ENCODE measurements at places on chromosomes 7 and 10.

- DNase-seq = no peak
These were observed 50.8 kb downstream of the PHYHIPL start for GRCh38 chr10:59227136-59227673.

- no peak for DNase-seq
These were observed 59.4 kb upstream of the UCN3 start for GRCh38 chr10:5305374-5305773.

- DNase-seq = no peak
These were observed 165.5 kb downstream of the TCF7L2 start for GRCh38 chr10:113115556-113115955.

DNA sequence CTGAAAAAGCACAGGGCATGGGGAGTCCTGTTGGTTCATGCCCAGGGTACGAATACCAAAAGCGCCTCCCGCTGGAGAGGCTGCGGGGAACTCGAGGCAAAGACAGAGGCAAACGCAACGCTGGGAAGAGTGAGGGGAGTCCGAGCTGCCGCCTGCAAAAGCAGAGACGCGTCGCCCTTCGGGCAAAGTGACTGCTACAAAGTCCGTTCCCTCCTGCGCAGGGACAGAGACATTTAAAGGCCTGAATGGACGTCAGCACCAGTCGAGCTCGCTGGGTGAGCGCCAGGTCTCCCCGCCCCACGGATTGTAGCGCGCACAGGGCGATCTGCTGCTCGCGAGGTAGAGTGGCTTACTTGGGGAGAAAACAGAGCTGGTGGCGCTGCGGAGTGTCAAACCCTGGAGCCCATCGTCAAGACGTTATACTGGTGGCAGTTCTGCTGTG, 732.8 kb downstream of the ZWINT start:
- no peak for DNase-seq

DNA sequence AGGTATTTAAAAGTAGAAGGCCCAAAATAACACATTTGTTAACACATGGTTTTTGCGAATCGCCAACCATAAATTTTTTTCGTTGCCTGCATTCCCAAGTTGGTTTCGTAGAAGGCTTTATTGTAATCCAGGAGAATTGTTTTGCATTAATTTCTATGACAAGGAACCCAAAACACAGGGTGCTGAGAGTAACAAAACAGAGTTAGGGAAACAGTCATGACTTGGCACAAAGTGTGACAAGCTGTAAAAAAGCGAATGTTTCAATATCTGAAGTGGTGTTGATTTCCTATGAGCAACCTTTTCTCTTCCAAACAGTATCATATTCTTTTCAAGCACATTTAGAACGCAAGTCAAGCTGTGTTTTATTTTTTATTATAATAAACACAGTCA, 63.6 kb downstream of the C10orf67 start:
- DNase-seq = no peak

DNA sequence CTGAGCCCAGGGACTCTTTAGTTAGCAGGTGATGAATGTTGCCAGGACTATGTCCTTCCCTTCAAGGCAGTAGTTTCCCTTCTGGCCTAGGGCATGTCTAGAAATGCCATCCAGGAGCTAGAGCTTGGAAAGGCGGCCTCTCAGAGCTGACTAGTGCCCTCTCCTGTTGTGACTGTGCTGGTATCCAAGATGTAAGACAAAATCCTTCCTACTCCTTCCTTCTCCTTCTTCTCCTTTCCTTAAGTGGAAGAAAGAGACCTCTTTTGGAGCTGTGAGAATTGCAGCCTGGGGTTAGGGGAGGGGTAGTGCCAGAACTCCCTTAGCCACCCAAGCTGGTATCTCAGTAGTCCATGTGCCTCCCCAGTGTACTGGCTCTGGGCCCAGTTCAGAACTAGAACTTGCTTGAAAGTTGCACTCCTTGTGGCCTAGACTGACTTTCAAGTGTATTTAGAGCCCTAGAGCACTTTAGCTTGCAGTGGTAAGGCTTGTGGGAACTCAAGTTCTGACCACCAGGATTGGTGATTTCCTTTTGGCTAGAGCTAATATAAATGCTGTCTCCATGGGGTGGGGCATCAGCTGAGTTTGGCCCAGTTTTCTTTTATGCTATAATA, 118.8 kb downstream of the NPSR1 start:
- DNase-seq = no peak

- no peak for DNase-seq
These were observed 61.7 kb upstream of the PPIF start for GRCh38 chr10:79285315-79286197.

DNA sequence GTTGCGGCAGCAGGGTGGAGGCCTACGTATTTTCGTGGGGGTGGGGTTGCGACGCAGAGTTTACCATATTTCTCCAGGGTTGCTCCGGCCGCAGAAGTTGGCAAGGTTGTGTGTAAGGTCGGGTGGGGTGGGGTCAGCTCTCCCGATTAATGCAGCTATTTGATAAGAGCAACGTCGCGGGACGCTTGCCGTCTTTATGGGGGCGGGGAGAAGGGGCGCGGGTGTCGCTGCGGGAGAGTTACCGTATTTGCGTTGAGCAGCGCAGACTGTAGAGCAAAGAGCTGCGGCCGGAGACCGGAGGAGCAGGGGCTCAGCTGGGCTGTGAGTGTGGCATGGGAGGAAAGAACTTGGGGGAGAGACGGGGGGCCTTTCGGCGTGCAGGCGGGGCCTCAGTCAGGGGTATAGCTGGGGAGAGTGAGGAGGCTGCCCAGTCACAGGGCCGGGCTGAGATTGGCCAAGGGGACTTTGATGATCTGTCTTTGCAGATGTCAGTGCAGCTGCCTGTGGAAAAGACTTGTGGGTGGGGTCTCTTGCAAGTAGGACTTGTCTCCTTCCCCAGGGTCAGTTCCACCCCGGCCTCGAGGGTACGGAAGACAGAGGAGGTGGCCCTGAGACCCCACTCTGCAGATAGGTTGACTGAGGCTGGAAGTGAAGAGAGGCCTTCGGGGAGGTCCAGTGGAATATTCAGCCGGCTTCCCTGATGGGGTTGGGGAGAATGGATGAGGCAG, 26.6 kb downstream of the ZNF775 start:
- no peak for DNase-seq

GRCh38 chr7:42347616-42348015, 110.6 kb upstream of the GLI3 start:
- no peak for DNase-seq

DNA sequence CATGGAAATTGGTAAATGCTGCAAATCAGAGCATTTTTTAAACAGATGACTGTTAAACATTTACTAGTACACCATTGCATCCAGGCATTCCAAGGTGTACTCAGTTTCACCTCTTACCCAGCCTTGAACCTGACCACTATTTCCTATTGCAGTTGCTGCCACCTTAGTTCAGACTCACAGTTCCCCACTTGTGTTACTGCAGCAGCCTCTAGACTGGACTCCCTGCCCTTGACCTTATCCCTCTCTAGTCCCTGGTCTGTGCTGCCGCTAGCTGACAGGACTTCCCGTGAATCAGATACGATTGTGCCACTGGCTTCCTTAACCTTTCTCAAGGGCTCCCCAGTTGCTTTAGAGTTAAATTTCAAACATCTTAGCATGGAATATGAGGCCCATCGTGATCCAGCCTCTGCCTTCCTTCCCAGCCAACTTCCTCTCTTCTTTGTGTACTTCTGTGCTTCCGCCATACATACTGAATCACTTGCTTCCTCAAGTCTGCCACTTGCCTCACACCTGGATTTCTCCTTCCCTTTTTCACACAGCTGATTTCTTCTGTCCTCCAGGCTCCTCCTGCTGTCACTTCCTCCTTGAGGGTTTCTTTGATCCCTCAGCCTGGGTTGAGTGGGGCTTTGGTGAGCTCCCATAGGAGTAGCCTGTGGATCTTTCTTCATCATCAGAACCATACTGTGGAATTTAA, 118.7 kb upstream of the GJD4 start:
- no peak for DNase-seq

GRCh38 chr10:74371696-74372095, 220.7 kb downstream of the ADK start:
- no peak for DNase-seq

DNA sequence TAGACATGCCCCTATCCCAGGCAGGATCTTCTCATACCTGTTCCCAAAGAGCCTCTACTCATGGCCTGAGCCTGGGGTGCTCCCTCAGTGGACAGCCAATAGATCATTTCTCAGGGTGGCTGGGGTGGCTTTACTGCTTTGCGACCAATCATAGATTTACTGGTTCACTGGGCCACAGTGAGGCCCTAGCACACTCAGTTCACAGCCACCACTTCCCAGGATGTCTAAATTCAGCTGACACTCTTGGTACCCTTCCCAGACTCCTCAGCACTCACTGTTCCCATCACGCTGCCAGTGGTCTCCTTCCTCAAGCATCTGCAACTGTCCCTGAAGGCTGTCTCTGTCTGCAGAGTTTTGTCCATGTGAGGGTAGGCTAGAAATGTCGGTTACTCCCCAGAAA, 50.6 kb downstream of the ARHGAP22 start:
- DNase-seq = no peak

DNA sequence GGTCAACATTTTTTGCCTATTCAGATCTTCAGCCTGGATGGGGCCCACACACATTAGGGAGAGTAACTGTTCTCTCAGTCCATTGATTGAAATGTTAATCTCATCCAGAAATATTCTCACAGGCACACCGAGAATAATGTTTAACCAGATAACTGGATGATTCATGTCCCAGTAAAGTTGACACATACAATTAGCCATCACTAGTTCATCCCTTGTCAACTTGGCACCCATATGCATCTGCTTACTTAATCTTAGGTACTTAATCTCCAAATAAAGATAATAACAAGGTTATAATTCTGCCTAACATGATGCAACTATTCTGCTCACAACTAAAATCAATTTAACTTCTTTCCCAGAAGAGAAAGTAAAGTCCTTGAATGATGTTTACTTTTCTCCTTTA, 502.6 kb downstream of the ADRA2A start:
- DNase-seq = no peak

DNA sequence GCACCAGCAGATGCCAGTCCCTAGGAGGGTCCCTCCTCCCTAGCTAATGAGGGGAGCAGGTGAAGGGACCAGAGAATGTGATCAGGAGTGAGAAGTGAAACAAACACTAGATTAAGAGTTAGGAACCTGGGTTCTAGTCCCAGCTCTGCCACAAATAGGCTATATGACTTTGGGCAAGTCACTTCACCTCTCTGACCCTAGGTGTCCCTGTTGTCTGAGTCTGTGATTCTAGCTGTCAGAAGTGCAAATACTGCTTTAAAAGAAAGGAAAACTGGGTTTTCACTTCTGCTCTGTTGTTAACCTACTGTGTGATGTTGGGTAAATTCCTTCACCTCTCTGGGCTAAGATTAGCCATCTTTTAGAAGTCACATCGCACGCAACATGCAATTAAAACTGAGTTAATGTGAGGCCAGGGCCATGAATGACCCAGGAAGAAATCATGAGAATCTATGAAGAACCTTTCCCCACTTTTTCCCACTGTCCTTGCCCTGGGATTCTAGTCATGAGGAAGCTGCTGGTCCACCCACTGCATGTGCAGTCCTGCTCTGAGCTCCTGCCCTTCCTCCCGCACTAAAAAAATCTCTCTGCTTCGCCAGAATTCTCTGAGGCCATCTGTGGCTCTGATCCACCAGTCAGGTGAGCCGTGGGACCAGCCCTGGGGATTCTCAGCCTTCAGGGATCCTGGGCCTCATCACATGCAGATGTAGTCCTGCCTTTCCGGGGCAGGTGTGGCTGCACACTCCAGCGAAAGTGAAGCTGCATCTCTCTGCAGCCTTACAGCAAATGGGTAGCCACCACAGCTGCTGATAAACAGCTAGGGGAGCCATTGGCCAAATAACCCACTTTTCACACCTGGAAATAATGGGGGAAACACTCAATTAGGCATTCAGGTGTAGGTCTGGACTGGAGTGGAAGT, 181.7 kb downstream of the PLXNA4 start:
- DNase-seq = no peak

- no peak for DNase-seq
These were observed 96.4 kb downstream of the CREM start for GRCh38 chr10:35223016-35223415.

DNA sequence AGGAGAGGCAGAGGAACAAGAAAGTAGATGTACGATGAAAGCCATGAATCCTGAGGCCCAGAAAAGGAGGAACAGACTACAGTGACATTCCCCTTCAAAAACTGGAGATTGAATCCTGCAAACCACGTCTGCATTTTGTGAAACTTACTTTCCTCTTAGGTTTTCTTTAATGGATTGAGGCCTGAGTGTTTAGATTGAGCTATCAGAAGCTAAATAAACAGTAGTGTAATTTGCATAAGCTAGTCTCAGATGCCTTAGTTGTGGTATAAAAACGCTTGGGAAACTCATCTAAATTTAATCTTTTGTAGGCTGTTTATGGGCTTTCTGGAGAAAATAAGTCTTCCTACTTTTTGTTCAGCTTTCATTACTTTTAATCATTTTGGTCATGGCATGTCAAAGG, 94.8 kb upstream of the HDAC9 start:
- DNase-seq = no peak

DNA sequence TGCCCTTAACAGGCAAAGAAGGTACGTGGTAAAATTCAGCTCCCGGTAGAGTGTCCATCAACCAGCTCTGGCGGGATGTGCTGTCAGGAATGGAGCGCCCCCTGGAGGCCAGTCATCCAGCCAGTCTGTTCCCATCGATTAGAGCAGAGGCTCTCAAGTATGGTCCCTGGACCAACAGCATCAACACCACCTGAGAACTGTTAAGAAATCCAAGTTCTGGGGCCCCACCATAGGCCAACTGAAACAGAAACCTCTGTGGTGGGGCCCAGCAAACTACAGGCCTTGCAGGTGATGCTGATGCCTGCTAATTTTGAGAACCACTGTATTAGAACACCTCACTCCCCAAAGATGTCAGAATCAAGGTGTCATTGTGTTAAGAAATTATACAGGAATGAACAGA, 109.2 kb downstream of the DPY19L1 start:
- DNase-seq = no peak

- DNase-seq = no peak
These were observed 153.0 kb upstream of the GPR26 start for GRCh38 chr10:123512901-123513775.

- DNase-seq = no peak
These were observed 217.1 kb downstream of the NRG3 start for GRCh38 chr10:82092111-82092510.

- DNase-seq = no peak
These were observed 195.2 kb upstream of the C7orf33 start for GRCh38 chr7:148395352-148395811.

DNA sequence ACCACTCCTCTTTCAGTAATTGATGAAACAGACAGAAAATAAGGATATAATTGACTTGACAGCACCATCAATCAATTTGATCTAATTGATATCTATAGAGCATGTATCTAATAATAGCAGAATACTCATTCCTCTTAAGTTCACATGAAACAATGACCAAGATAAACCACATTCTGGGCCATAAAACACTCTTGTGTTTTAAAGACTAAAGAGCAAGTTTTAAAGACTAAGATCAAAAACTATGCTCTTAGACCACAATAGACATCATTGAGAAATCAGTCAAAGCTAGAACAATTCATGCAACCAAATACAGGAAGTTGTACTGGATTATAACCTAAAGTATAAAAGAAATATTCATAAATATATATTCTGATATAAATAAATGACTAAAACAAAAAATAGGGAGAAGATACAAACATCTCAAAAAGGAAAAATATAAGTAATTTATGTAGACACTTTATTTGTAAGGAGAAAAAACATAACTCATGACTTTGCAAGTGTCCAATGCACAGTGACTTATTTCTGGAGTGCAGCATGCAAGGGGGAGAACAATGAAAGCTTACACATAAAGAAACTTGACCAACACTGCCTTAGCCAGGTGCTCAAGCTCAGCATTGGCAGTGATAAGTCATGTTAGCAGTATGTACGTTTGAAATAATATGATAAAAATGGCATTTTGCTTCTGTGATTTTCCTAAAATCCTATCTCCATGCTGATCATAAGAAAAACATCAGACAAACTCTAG, 312.7 kb upstream of the IGFBP3 start:
- no peak for DNase-seq
